ENCODE measurements at places on chromosomes 3 and 15.

DNA sequence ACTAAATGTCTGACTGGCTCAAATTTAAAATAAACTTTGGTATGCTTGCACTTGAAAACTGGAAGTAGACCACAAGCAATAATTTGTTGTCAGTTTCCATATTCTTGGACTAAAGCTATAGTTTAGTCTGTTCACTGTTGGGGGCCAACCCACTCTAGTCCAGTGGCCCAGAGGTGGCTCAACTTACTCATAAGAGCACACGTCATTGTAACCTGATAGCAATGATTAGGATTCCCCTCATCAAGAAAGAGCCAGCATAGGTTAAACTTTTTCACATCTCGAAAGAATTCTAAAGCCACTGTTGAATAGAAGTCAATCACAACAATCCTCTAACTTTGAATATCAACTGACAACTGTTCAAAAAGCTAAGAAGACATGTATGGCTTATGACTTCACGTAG, 147.0 kb downstream of the MEIS2 start:
- DNase-seq, result no peak

- DNase-seq, result no peak
Observed at GRCh38 chr3:23244324-23245041, 41.4 kb downstream of the UBE2E2 start.

GRCh38 chr3:123371859-123372685, 76.8 kb downstream of the ADCY5 start:
- no peak for DNase-seq

DNA sequence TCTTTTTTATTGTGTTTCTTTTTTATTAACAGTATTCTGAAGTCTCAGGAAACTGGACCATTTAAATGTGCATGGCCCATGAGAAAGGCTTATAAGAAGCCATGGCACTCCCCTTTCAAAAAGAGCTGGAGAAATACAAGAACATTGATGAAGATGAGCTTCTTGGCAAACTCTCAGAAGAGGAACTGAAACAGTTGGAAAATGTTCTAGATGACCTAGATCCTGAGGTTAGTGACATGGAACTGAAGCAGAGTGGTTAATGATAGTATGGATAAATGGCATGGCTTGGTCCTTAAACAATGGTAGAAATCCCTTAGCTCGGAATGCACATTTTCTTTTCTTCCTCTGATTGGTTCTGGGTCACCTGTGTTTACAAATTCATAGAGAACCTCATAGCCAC, 14.9 kb downstream of the TMOD2 start:
- DNase-seq, result no peak

DNA sequence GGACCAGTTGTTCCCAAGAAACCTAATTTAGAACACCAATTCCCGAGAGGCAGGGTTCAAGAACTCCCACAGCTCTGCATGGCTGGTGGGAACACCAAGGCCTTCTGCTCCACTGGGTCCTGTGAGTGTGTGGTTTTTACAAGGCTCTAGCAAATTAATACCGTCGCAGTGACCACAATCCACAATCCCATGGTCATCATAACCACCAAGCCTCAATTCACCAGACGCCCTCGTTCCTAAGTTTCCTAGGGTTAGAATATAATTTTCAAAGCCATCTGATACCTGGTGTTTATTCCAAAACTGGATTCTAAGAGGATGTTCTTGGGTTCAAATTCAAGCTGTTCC, 114.9 kb upstream of the RPL32 start:
- DNase-seq, result no peak

DNA sequence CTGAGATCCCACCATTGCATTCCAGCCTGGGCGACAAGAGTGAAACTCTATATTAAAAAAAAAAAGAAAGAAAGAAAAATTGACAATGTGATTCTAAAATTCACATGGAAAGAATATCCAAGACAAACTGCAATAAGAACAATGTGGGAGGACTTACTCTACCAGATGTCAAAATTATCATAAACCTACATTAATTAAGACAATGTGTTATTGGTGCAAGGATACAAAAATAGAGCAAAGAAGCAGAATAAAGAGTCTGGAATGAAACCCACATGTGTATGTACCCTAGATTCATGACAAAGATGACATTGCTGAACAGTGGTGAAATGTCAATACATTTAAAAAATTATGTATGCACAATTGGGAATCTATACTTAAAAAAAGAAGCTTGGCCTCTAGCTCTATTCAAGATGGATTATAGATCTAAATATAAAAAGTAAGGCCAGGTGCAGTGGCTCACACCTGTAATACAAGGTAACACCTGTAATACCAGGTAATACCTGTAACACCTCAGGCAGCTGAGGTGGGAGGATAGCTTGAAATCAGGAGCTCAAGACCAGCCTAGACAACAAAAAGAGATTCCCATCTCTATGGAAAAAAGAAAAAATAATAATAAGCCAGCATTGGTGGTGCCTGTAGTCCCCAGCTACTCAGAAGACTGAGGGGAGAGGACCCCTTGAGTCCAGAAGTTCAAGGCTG, 45.7 kb downstream of the ZBTB11 start:
- no peak for DNase-seq

DNA sequence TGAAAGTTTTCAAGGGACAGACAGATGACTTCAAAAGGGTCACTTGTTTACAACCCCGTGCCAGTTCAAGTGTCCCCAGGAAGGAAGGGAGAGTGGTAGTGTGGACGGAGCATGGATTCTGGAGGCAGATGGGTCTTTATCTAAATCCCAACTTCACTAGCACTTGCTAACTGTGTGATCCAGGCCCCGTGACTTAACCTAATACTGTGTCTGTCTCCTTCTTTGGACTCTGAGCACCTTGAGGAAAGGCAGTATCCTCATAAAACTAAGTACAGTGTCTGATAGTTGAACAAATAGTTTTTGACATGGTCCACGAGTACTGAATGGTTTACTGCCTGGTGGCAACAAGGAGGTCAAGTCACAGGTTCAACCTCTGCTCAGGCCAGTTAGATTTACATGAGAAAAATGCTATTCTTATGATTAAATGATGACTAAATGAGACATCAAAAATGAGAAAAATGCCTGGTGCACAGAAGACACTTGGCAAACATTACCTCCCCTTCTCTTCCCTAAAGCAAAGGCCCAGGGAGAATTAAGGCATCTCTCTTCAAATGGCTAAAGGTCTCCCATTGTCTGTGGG, 48.9 kb downstream of the ABCC5 start:
- DNase-seq, result no peak

DNA sequence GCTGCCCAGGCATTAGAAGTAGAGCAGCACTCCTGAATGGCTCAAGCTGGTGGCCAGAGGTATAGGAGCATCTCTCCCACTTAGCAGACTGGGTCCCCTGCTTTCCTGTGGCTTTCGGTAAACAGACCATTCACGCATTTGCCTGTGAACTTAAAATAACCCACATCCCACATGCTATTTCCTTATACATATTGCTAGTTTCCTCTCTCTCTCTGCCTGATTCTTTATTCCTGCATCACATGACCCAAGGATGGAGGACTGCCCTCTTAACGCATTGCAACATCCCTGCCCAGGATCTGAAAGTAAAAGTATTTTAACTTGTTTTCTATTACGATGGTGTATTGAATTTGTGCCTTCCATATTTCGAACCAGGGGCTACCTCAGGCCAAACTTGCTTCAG, 43.4 kb upstream of the NLGN1 start:
- DNase-seq, result no peak

GRCh38 chr15:95687061-95687460, 643.4 kb upstream of the NR2F2 start:
- DNase-seq, result no peak

- DNase-seq, result no peak
Observed at GRCh38 chr3:62818347-62818746, 56.9 kb downstream of the CADPS start.

DNA sequence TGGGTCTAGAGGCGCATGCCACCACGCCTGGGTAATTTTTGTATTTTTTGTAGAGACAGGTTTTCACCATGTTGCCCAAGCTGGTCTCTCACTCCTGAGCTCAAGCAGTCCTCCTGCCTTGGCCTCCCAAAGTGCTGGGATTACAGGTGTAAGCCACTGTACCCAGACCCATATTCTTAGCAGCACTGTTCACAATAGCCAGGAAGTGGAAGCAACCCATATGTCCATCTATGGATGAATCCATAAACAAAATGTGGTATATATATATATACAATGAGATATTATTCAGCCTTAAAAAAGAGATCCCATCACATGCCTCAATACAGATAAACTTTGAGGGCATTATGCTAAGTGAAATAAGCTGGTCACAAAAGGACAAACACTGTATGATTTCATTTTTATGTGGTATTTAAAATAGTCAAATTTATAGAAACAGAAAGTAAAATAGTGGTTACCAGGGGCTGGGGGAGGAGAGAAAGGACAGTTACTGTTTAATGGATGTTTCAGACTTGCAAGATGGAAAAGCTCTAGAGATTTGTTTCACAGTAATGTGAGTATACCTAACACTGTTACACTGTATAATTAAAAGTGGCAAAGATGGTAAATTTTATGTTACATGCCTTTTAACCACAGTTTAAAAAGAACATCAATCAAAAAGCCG, 35.7 kb upstream of the GRAMD1C start:
- no peak for DNase-seq

DNA sequence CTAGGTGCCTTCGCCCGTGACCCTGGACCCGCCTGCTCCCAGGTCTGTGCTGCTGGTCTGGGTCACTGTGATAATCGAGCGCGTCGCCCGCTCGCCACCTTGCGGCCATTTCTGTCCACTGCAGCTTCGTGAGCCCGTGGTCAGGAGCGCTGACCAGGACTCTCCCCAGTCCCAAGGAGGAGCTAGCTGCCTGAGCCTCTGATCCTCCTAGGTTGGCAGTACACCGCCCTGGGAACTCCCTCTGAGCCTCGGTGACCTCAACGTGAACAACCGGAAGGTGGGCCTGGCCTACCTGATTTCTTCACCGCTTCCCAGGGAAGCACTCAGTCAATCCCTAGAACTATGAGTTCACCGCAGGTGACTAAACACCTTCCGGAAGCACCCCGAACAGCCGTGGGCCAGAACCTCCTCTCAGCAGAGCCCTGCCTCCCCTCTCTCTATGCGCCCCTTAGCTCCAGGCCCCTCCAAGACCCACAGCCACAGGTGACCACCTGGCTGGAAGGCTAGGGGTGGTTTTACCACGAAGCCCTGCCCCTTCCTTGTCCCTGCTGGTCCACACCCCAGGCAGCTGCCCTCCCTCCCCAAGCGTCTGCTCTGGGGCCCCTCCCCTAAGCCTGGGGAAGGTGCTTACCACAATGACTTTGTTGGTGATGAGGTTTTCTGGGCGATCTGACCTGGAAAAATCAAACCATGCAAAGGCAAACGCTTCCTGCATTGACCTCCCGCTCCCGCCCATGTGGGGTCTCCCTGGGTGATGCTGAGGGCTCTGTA, 9.7 kb downstream of the PLA2G4D start:
- DNase-seq, result peak; percentile 32

DNA sequence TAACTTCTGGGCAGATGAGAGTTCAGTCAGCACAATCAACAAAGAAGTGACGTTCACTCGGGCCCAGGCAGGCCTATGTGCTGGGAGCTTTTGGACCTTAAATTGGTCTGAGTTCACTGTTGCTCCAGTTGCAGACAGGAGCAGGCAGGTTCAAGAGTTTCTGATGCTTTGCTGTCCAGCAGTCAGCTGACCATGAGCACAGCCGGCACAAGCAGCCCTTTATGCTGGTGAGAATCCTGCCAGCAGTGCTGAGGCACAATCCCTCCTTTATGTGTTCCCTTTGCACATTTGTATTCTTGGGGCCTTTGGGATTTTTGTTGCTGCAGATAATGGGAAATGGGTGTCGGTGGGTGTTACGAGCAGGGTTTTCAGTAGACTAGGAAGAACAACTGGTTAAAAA, 81.2 kb upstream of the GOLGA8J start:
- no peak for DNase-seq

DNA sequence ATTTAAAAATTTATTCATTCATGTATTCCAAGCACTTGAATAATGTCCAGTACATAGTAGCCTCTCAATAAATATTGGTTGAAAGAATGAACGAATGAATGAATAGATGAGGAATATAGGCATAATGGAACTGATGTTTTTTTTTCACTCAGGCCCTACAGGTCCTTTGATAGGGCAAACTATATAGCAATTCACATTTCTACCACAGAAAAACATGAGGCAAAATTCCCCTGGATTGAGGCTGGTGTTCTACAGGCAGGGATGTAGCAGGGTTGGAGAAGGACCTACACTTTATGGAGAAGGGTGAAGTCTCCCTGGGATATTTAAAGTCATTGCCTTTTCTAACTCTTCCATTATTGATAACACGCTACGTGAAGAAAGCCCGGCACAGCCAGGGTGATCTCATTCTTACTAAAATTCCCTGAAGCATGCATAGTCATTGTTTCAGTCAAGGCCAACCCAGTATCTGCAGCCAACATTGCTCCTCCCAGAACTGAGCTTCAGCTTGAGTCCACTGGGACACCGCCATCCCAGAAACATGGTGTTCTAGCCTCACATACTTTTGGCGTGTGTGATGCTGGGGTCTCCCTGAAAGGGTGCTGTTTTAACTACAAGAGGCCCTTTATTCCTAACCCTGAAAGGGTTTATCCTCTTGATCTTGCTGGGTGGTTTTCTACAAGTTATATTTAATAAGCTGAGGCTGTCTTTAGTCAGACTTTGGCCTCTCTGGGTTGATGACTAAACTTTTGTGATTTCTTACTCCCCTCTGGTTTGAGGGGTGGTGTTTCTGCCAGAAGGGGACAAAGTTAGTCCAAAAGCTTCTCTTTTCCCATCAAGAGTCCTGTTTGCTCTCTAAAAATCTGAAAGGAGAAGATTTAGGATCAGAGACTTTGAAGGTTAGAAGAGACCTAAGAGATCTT, 25.9 kb upstream of the FBN1 start:
- no peak for DNase-seq

DNA sequence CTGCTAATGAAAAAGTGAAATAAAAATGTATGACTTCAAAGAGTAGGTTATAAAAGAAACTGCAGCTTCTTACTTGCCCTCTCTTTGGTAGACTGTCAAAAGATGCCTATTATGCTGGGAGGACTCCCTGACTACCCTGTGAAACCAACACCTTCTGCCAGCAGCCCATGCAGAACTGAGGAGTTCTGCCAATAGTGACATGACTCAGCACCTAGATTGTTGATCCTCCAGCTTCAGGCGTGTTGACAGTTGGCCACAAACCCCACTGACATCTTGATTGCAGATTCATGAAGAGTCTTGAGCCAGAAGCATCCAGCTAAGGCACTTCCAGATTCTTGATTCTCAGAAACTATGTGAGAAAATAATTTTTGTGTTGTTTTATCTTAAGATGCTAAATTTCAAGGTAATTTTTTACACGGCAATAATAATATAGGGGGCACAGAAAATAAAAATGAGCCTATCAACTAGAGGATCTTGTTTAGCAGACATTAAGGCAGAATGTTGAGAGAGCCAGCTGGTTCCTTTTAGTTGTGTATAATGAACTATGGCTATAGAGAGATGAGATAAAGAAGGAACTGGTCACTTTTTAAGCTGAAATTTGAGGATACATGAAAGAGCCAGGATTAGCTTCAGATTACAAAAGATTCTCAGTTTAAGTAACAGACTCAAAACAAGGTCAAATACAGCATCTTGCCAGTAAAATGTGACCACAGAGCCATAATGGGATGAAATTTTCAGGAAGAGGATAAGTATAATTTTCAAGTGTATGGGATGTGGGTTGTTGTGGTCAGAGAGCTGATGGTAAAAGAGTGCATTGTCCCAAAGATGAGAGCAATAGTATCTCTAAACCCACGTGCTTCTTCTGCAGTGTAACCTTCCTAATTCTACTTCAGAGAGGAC, 588.7 kb upstream of the CBLB start:
- no peak for DNase-seq
